ENCODE measurements at places on chromosomes 3 and 15. TPM values are rescaled to one million over a fixed set of nuclear protein-coding genes. Genes with fewer than 3 reads are reported as not detected.

Gene ACTC1
- not detected for total RNA-seq

Gene TICRR
- total RNA-seq, result 1.4 TPM

Gene DHX30
- total RNA-seq, result 61.7 TPM

Gene CTXN2
- total RNA-seq, result not detected

Gene CEMIP
- 0.53 TPM for total RNA-seq

Gene SEMA3G
- total RNA-seq, result 61.3 TPM

Gene CAPN3
- total RNA-seq, result 4.1 TPM

Gene HGD
- 1.1 TPM for total RNA-seq

Data from glomerular endothelial cell (primary cell).